Naive B cell (primary cell): ENCODE measurements at places on chromosomes 1 and 21. TPM values are rescaled to one million over a fixed set of nuclear protein-coding genes. Genes with fewer than 3 reads are reported as not detected.

DNA sequence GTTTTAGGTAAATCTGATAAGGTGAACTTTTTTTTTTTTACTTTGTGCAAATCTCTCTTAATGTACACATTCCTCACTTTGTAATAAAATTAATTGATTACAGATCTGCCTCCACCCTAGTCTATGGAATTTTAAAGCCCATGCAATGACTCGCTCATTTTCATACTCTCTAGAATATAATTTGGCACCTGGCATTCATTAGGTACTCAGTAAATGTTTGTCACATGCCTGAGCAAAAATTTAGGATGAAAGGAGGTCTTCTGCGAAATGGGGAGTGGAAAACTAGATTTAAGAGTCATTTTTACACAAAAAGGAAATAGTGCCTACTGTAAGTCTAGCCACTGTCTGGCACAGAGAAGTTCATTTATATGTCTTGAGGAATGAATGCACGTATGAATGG is 350.1 kb downstream of the DPYD start:
- no peak for DNase-seq

GRCh38 chr1:216884614-216885229 is 161.5 kb upstream of the ESRRG start:
- no peak for DNase-seq

DNA sequence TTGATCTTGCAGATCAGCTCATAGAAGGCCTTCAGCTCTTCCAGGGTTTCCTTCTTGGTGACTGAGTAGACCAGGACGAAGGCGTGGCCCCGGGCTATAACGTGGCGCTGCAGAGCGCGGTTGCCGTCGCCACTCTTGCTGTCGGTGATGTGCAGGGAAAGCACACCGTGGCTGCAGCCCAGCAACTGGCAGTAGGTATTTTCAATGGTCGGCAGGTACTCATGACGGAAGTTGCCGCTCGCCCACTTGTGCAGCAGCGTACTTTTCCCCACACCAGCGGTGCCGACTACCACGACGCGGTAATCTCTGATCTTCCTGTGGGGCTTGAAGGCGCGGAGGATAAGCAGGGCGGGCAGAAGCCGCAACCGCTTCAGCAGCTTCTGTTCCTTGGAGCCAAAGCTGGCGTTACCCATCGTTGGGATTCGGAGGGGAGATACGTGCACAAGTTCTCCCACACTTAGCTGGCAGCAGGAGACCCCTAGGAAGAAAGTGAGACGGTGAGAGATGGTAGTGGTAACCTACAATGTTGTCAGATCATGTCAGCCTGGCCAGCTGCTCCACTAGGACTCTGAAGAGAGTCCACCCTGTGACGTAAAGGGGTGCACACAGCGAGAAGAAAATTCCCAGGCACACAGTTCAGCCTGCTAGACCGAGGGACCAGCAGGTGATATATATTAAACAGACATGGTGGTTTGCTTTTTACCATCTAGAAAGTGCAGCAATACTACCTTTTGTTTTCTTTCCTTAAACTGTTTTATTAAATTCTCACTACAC is 3.4 kb downstream of the DIRAS3 start:
- no peak for DNase-seq

- DNase-seq: no peak
Measured at GRCh38 chr1:47252795-47253194, 20.8 kb upstream of the TAL1 start.

LRRC3 gene
- polyA plus RNA-seq: 0.54 TPM

DNA sequence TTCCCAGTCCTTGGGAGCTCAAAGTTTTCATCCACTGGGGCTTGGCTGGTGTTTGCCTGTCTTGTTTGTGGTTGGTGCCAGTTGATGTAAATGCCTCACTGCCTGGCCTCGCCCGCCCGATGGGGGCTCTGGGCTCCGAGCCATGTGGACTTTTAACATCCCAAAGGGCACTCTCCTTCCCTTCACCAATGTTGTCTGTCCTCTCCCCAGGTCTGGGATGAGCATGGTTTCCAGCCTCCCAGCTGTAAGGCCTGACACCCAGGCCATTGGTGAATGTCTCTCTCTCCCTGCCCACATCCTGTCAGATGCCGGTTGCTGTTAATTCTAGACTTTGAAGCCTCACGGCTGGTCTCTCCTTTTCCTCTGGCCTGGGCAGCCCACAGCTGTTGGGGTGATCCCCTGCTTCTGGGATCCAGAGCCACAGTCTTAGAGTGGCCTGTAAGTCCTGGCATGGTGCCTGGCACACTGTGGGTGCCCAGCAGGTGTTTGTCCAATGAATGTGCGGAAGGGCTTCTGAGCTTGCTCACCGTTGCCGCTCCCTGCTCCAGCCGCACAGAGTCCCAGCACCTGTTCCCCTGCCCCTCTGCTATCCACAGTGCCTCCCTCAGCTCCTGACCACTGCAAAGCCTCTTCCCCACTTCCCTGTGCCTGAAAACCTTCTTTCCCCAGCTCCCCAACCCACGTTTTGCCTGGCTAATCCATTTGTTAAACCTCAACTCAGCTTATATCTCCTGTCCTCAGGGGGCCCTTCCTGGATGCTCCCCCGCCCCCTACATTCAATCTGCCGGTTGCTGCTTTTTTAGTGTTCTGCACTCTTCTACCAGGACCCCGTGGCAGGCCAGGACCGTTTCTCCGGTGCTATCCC is 3.3 kb upstream of the C1orf174 start:
- no peak for DNase-seq

DNA sequence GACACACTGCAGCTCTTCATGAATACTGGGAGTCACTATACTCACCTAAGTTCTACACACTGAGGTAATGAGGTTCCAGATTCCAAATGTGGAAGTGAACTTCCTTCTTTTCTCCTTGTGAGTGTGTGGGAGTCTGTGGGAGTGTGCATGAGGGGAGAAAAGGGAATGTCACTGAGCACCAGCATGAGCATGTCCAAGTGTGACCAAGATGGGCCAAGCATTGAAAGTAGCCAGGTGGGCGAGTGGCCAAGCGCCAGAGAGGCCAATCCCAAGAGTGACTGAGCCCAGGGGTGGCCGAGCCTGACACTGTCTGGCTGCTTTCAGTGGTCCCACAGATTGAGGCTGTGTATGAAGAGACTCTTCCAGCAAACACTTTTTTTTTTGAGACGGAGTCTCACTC is 132.3 kb downstream of the HLCS start:
- no peak for DNase-seq

- DNase-seq: no peak
Measured at GRCh38 chr1:53693773-53694717, 44.9 kb downstream of the GLIS1 start.
